Cardiac septum (tissue), 1 donor: ENCODE measurements at places on chromosomes 16 and 17. TPM values are rescaled to one million over a fixed set of nuclear protein-coding genes. Genes with fewer than 3 reads are reported as not detected.

DNA sequence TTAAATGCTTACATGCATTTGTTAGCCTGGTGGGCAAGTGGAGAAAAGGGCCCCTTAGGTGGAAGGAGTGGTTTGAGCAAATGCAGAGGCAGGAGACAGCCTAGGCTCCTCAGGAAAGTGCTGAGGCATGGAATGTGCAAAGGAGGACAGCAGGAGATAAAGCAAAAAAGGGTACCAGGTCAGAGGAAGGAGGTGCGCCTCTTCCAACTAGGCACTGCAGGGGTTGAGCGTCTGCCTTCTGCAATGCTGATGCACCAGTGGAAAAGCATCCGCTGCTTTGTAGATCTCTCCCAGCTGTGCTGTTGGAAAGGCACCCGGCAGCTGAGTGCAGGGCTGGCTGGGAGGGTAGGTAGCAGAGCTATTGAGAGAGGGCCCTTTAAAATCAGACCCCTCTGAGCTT, 287.0 kb upstream of the XYLT1 start:
- no peak for DNase-seq

Gene TMEM238L
- total RNA-seq = not detected

Gene PRCD
- total RNA-seq = 2.7 TPM

GRCh38 chr17:17510456-17511292, 14.5 kb upstream of the RASD1 start:
- DNase-seq = peak; percentile 58

Gene KIF18B
- total RNA-seq = 0.13 TPM

DNA sequence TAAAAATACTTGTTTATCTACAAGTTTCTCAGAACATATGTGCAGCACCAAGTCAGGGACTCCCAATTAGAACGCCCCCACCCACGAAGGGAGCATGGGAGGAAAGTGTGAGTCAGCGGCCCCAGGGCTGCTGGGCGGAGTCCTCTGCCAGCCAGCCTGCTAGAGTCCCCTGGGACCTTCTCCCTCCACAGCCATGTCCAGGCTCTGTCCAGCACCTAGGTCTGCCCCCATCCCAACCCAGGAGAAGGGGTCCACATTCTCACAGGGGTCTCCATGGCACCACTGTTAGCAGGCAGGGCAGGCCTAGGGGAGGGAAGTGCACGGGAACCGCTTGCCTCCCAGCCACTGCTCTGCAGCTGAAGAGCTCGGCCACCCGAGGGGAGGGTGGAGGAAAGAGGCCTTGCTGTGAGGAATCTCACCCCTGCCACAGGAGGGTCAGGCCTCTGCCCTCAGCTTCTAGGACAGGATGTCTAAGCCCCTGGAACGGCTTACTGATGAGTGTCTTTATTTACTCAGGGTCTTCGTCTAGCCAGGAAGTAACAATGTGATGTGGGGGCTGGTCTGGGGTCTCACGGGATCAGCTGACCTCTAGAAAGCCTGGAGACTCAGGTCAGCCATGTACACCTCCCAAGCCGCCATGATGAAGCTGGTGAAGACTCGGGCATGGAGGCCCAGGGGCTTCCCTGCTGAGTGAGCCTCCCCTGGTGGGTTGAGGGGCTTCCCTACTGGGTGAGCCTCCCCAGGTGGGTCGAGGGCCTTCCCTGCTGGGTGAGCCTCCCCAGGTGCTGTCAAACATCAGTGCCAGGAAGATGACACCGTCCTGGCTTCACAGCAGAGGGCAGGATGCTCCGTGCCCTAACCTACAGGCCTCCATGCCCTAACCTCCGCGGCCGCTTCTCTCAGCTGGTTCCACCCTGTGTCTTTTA, 190.3 kb downstream of the RBFOX3 start:
- no peak for DNase-seq

DNA sequence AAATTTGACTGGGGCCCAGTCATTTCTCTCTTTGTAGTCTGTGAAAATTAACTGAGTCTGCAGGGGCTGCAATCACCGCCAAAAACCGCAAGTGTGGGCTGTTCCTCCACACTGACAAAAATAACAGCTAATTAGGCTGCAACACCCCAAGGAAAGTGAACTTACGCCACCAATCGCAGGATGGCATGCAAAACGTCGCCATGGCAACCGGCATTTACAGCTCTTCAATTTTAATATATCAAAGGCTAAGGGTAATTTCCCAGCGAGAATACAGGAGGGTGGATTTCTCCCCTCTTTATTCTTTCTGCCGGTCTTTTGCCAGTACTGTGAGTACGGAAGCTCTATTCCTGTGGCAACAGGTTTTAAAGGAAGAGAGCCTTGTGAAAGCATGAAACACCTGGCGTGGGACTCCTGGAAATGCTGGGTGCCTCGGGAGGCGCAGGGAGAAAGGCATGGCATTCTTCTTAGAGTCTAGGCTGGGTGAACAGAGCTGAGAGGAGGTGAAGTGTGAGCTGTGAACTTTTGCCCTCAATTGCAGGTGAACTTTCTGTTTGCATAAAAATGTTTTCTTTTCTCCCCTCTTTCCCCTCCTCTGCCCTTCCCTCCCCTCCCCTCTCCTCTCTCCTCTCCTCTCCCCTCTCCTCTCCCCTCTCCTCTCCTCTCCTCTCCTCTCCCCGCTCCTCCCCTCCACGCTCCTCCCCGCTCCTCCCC, 399.7 kb downstream of the XYLT1 start:
- no peak for DNase-seq
